ENCODE measurements at places on chromosomes 5 and 9.

- DNase-seq = no peak
Measured at GRCh38 chr9:132348676-132349075, 6.1 kb downstream of the SETX start.

DNA sequence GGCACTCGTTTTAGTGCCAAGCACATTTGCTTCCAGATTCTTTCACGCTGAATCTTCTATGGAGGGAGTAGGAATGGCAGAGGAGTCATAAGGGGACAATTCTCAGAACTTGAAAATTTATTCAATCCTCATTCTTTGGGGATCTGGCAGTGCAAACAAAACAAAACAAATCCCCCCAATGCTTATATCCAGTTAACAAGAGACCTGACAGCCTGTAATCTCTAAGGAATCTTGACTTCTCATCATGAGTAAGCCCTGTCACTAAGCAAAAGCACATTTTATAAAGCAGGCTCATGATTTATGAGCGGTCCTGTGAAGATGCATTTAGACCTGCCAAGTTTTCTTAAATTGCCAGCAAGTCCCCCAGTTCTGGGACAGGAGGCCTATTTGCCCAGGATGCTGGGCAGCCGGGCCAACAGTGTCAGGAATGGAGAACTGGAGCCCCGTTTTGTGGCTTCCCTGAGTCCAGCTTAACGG is 513.9 kb downstream of the CTNND2 start:
- DNase-seq = no peak

GRCh38 chr5:177509381-177509951 is at the start of gene DOK3:
DOK3 (minus strand) TSS chr5:177509826; CDS start chr5:177509540, 286 bp downstream.
- no peak for DNase-seq

- no peak for DNase-seq
Measured at GRCh38 chr5:79508354-79508753, 5.6 kb downstream of the HOMER1 start.

DNA sequence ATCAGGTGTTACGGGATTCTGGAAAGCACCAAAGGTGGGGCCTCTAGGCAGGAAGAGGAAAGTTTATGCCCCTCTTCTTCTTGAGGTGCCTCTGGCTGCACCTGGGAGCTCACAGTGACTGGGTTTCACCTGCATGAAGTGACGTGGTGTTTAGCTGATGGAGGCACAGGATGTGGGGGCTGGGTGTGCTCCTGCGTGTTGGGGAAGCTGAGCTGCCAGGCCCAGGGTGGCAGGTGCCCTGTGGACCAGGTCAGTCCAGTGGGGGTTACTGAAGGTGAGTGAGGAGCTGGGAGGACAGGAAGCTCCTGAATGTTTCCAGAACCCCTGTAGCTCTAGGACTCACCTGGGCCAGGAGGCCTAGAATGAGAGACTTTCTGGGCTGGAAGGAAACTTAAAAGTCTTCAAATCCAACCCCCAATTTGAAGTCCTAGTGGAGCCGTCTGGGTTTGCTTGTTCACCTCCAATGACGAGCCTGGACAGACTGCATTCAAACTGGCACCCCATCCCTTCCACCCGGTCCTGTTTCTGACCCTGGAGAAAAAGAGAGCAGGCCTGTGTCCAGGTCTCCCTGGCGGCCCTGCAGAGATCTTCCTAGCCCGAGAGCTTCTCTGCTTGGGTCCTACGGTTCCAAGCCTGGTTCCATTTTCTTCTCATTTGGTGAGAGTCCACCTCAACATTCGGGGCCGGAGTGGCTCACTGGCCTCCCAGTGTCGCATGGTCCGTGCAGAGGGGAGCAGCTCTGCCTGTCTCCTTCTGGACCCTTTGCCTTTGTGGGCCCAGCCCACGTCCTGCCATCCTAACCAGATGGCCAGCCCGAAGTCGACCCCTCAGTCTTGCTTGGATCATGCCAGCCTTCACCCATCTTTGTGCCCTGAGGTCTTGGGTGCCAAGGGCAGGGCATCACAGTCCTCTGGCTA is 22.3 kb downstream of the TRAF1 start:
- DNase-seq = no peak

GRCh38 chr5:95113489-95113888 is 171.4 kb downstream of the MCTP1 start:
- DNase-seq = no peak

GRCh38 chr5:154977409-154977808 is 36.1 kb upstream of the KIF4B start:
- no peak for DNase-seq

- DNase-seq = no peak
Measured at GRCh38 chr9:118782790-118783463, 586.3 kb downstream of the BRINP1 start.

- DNase-seq = no peak
Measured at GRCh38 chr9:118395415-118395814, 691.2 kb downstream of the TLR4 start.

DNA sequence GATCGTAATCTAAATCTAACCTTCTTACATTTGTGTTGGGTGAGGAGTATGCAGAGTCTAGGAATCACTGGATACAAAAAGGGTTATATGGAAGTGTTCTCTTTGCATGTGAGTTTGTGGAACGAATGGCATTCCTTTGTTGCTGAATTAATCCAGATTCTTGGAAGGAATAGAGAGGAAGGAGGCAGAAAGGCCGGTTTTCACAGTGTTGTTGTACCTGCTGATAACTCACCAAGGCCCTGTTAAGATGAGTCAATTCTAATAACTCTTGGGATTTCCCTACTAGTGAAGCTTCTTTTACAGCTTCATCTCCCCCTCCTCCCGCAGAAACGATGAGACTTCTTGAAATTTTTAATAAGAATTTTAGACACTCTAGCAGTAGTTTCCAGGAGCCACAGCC is 84.0 kb downstream of the ZSWIM6 start:
- no peak for DNase-seq

DNA sequence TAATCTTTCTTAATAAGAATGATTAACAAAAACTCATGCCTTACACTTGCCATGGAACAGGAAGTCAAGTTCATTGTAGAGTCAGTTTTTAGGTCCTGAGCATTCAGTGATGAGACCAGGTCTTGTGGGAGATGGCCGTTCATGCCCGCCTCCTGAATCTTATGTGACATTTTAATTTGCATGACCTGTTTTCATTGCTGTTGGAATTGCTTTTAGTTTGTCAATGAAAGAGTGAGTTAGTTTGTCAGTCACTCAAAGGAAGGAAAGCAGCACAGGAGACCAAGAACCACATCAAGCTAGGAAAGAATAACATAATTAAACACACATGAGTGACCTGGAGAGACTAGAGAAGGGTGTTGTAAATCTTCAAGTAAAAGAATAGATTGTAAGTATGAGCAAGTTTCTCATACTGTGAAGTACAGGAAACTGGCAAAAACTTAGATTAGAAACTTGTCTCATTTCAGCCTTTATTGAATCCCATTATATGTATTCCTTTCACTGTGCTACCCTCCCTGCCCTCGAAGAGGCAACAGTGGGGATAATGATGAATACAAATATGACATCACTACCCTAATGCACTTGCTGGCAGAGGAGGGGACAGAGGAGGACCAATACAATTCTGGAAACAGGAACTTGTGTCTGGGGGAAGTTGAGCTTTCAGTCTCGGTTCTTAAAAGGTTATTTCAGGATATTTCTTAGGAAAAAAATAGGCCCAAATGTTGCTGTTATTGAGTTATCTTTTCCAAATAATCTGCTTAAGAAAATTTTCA is 64.3 kb upstream of the C6 start:
- DNase-seq = no peak

- no peak for DNase-seq
Measured at GRCh38 chr5:111408817-111409216, 103.5 kb downstream of the STARD4 start.

DNA sequence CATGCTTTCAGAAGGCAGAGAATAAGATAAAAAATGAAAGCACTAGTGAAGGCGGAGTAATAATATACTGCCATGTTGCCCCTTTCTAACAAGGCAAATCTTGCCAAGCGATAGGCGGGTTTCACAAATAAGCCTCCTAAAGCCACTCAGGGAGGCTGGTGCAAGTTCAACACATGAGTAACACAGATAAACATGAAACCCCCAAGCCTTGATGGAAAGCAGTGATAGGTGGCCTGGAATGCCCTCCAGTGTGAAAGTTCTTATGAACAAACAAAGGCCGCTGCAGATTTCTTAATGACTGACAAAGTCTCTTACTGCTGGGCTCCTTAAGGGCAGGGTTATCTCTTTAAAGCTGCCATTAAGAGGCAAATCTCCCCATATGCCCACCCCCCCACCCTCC is 154.7 kb downstream of the ZDHHC21 start:
- DNase-seq = no peak

- peak; percentile 75 for DNase-seq
Measured at GRCh38 chr5:10689391-10690081, 71.5 kb downstream of the DAP start.

DNA sequence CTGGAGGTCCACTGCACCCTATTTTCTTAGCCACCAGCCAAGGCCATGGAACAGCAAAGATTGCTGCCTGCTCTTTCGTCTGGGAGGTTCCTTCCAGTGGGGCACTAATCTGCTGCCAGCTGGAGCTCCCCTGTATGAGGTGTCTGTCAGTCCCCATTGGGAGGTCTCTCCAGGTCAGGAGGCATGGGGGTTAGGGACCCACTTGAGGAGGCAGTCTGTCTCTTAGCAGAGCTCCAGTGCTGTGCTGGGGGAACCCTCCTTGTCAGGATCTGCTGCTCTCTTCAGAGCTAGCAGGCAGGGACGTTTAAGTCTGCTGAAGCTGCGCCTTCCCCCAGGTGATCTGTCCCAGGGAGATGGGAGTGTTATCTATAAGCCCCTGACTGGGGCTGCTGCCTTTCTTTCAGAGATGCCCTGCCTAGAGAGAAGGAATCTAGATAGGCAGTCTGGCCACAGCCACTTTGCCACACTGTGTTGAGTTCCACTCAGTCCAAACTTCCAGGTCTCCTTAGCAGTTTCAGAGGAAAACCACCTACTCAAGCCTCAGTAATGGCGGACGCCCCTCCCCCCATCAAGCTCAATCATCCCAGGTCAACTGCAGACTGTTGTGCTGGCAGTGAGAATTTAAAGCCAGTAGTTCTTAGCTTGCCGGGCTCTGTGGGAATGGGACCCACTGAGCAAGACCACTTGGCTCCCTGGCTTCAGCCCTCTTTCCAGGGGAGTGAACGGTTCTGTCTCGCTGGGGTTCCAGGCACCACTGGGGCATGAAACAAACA is 317.7 kb downstream of the LRRC70 start:
- no peak for DNase-seq

DNA sequence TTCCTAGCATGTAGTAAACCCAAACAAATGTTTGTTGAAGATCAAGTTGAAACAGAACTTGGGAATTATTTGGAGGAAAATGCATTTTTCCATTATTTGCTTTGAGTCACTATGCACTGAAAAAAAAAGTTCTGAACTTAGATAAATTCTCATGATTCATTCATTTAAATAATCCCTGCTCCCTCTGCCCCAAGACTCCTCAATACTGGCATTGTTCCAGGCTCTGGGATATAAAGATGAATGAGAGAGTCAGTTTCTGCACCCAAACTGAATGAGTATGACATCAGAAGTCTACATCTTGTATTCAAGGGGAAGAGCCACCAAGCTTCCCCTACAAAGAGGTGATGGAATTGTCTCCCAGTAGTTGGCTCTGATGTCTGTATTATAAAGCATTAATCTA is 123.9 kb downstream of the SEC61B start:
- DNase-seq = no peak

GRCh38 chr9:78297672-78297961 is 692 bp downstream of the PSAT1 start:
- no peak for DNase-seq

DNA sequence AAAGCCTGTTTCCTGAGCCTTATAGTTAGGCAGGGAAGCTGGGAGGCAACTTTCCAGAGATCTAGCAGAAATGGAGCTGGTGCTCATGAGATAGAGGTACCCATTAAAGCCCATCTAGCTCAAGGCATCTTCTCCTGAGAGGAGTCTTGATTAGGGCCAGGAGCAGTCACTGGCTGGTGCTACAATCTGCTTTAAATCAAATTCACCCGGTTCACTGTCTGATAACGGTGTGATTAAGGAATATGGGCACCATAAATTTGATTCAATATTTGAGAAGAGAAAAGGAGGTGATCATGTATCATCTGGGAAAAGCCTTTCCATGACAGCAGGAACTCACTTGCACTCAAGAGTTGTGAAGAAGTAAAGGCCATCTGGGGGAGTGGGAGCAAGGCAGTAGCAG is 23.9 kb upstream of the NR5A1 start:
- no peak for DNase-seq

DNA sequence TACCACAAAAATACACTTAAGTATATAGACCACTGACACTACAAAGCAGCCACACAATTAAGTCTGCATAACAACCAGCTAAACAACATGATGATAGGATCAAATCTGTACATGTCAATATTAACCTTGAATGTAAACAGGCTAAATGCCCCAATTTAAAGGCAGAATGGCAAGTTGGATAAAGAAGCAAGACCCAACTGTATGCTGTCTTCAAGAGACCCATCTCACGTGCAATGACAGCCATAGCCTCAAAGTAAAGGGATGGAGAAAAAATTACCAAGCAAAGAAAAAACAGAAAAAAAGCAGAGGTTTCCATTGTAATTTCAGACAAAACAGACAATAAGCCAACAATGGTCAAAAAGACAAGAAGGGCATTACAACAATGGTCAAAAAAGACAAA is 77.3 kb upstream of the APC start:
- no peak for DNase-seq

DNA sequence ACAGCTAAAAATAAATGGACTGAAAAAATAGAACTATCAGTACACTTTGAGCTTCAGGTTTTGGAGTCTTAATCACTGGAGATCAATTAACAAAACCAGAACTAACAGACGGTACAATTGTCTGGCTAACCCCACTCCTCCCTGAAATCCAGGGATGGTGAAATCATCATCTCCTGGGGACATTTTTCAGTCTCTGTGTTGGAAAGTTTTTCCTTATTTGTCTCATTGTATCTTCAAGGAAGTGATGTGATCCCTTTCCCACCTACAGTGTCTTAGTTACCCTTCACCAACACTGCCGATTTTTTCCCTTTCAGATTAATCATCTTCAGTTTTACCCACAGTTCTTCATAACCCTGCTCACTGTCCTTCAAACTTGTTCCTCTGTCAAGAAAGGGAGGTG is 81.9 kb downstream of the MAP1B start:
- DNase-seq = no peak

DNA sequence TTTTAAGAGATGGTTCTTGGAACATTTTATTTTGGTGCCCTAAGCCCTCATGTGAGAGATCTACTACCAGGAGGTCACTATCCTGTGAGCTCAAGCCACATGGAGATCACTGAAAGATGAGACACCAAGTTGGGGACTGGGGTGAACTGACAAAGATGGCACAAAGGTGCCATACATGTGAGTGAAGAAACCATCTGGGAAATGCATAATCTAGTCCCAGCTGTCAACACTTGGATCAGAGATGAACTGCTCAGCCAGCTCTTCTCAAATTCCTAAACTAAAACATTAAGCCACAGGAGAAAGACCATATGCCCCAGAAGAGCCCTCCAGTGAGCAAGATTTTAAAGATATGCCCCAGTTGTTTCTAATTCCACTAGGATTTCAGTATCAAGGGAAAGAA is 22.2 kb upstream of the MYOT start:
- DNase-seq = no peak

DNA sequence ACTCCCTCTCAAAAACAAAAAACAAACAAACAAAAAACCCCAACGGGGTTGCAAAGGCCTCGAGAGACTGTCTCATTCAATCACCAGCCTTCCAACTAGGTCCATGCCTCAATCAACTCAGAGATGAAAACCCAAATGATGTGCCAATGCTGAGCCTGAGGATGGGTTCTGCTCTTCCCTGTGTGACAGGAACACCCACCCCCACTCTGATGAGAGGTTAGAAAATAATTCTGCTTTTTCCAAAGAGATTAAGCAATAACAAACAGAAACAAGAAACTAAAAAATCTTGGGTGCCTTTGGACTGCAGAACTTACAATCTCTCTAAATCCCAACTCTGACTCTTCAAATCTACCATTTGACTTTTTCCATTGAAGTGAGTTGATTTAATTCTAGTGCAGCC is 25.5 kb upstream of the FBP1 start:
- DNase-seq = no peak
